ENCODE measurements at places on chromosomes 2 and 18.

GRCh38 chr2:240737958-240738357 lies 46.3 kb downstream of the AQP12A start:
- DNase-seq = no peak

GRCh38 chr2:133737242-133737993 lies 169.2 kb upstream of the NCKAP5 start:
- DNase-seq = no peak

- DNase-seq = no peak
Observed at GRCh38 chr2:6692819-6693218, 172.9 kb downstream of the CMPK2 start.

DNA sequence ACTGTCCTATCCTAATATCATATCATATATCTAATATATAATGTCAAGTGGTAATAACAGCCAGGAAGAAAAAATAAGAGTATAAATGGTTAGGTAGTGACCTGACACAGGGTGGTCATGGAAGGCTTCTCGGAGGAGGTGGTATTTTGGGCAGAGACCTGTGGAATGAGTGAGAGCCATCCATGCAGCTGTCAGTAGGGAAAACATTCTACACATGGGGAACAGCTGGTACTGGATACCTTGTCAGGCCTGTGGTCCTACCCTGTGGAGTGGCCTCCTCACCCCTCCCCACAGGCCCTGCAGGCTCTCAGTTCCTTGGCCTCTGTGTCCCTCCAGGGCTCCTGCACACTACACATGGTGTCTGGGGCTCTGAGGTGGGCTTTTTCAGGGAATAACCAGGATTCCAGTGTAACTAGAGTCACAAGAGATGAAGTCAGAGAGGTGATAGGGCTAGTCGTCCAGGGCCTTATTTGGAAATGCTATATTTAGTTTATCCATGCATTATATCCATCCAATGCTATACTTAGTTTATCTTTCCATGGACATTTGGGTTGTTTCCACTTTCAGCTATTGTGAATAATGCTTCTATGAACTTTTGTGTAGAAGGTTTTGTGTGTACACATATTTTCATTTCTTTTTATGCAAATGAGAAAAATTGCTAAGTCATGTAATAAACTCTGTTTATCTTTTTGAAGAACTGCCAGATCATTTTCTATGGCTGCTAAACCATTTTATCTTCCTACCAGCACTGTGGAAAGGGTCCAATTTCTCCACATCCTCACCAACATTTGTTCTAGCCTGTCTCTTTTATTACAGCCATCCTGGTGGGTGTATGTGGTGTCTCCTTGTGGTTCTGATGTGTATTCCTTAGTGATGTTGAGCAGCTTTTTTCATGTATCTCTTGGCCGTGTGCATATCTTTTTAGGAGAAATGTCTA lies 75.6 kb downstream of the TPGS2 start:
- no peak for DNase-seq

- DNase-seq = no peak
Observed at GRCh38 chr2:53911434-53912189, 51.8 kb upstream of the GPR75 start.

GRCh38 chr18:23992089-23992940 lies 22.2 kb upstream of the TTC39C start:
- DNase-seq = no peak

DNA sequence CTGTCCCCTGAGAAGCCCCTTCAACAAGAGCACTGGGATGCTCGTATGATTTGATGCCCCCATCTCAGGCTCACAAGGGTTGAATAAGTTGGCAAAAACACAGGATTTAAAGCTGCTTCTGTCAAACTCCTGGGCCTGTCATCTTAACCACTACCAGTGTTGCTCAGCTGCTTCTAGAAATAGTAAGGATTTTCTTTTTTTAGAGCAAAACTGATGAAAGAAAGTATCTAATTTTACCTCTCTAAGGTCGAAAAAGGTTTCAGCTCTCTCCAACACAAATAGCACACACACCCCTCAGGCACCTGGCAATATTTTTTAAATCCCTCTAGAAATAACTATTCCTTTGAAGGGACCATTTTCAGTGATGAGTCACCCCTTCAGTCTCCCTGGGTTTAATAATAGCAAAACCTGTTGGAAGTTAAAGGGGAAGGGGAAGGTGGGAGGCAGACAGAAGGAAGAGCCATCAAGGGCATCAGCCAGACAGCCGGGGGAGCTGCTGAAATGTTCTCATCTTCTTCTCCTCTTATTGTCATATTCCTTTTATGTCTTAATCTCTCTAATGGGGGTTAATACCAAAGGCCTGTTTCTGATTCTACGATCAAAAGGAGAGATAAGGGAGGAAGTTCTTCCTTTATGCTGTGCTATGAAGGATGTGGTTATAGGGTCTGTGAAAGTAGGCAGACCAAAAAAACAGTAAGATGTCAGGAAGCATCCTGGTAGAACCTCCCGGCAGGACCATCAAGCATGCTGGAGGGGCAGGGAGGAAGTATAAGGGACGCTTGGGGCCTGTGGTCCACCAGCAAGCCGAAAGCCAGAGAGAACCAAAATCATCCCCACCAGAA lies 31.9 kb upstream of the SLC35G4 start:
- DNase-seq = no peak

DNA sequence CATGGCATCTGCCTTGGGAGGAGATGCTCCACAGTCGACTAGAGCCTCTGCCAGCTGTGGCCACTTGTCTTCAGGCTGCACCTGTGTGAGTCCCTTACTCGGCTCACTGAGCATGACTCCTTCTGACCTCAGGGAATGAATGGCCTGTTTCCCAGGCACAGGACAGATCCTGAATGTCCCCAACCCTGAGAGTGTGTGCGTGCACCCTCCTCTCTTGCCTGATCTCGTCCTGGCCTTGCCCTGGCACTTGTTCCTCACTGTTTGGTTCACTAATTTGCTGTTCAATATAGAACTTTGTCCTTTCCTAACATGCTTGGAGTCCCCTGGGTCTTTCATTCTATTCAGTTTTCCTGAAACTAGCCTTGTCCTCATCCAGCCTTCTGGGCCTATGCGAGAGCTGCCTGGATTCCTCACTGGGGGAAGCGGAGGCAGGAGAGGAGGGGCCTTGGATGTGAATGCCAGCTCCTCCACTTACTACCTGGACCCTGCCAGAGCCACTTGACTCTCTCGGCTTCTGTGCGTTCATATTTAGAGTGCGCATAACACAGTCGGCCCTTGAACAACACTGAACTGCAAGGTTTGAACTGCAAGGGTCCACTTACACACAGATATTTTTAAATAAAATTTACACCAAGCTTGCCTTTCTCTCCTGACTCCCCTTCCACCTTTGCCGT lies 184.8 kb downstream of the ACKR3 start:
- DNase-seq = no peak

DNA sequence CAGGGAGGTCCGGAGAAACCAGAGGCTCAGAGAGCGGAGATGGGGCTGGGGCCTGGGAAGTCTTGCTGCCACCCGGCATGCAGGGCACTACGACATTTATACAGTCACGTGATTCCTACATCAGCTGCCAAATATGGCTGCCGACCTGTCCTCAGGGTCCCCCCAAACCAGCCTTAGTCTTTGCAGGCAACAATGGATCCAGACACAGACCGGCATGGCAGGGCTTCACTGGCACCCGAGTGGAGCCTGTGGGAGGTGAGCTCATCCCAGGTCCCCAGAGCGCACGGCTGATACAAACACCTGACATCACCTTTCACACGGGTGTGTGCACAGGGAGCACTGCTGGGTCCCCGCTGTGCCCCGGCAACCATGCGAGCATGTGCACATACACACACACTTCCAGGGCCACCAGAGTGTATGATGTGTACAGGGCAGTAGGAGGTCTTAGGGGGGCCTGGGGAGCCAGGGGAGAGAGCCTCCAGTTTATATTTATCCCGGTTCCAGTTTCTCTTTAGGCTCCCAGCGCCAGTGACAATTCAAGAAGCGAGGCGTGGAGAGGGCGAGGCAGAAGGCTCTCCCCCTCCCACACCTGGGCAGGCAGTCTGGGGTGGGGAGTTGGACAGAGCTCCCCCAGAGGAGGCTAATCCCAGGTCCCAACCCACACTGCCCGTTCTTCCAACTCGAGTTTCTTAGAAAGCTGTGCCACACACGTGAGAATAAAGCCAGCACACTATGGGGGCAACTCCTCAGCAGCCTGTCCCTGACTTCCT lies 2.7 kb downstream of the SEMA4C start:
- no peak for DNase-seq

DNA sequence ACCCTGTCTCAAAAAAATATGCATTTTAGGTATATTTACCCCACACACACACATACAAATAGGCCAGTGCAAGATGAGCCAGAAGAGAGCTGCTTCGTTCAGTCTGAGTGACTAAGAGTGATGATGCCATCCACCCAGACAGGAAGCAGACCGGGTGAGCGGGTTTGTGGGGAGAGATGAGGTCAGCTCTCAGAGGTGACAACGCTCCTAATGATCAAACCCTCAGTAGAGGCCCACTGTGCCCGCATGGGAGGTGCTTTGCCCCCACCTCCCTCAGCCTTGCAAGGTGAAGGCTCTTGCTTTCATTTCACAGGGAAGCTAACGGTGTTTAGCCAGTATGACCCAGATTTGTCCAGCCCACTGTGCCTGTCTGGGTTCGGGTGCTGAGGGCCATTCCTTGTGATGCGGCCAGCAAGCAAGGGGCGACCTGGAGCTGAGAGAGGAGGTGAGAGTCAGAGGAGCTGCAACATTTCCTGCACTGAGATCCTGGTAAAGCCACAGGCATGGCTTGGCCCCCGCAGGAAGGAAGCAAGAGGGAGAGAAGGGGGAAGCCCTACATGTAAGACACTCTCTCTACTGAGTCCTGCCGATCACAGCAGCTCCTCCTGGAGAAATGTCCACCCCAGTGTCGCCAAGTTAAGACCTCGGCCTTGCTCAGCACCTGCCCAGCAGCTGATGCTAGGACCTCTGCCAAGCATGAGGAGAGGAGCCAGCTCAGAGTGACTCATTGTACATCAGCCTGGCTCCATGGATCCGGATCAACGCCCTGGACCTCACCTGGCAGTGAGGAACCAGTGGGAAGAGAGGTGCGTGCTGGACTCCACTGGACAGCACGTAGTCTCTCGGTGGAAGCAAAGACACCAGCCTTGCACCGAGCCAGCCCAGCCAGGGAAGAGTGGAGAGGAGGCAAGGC lies 37.0 kb downstream of the NIFK start:
- peak; percentile 71 for DNase-seq

- no peak for DNase-seq
Observed at GRCh38 chr2:28665041-28665704, 86.5 kb upstream of the PPP1CB start.

DNA sequence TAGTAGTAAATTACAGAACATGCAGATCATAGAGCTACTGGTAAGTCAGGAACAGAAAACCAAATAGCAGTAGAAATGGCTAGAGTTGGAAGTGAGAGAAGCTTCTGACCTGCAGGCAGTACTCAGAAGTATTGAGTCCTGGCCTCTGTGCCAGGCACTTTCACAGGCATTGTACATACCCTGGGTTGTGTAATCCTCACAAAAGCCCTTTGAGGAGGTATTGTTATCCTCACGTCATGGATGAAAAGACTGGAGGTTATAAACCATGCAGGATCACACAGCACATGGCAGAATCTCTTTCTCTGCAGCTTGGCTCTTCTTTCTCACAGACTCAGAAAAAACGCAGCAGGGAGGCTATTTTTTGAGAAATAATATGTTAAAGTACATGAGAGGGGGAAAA lies 789.3 kb upstream of the FAM98A start:
- DNase-seq = no peak

DNA sequence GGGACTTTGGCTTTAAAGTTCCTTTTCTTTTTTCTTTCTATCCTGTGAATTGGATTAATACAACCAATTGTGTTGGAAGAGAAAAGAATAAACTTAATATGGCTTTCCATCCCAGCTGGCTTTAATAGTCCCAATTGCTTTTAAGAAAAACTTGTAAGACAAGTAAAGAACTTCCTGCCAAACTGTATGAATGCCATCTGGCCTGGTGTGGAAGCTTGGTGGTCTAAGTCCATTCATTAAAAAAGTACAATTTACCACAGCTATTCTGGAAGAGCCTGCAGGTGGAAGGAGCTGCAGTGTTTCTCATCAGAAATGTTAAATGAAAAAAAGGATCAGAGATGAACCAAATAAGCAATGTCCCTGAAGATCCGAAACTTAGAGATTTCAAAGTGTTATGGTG lies 103.9 kb downstream of the KLHL14 start:
- DNase-seq = no peak

GRCh38 chr2:119958670-119959268 lies 54.1 kb upstream of the EPB41L5 start:
- no peak for DNase-seq

DNA sequence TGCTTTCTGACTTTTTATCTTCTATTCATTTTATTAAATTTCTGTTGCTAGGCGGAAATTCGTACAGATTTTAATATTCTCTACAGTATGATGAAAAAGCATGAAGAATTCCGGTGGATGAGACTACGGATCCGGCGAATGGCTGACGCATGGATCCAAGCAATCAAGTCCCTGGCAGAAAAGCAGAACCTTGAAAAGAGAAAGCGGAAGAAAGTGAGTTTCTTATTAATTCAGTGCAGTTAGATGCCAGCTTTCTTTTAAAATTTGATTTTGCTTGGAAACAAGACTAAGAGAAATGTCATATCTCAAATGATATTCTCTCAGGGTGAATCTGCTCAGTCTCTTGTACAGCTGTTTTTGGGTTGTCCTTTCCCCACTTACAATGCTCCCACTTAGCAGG lies 84.3 kb downstream of the MGAT5 start:
- DNase-seq = no peak

- no peak for DNase-seq
Observed at GRCh38 chr2:50108245-50108644, 923.7 kb downstream of the NRXN1 start.

Data from stimulated activated CD8-positive, alpha-beta memory T cell treated with anti-CD3 and anti-CD28 coated beads, Interleukin-4, amount 100 ng/mL, for 1 hour (primary cell).